NCI-H1694 treated with DMSO at 0.1 percent for 48 hours (cell line): ENCODE measurements at places on chromosomes 2 and 18.
A peak's percentile ranks its signal among the peaks of the same experiment; 100 is the strongest.

- no peak for DNase-seq
Observed at GRCh38 chr2:15836689-15837610, 103.4 kb upstream of the MYCN start.

DNA sequence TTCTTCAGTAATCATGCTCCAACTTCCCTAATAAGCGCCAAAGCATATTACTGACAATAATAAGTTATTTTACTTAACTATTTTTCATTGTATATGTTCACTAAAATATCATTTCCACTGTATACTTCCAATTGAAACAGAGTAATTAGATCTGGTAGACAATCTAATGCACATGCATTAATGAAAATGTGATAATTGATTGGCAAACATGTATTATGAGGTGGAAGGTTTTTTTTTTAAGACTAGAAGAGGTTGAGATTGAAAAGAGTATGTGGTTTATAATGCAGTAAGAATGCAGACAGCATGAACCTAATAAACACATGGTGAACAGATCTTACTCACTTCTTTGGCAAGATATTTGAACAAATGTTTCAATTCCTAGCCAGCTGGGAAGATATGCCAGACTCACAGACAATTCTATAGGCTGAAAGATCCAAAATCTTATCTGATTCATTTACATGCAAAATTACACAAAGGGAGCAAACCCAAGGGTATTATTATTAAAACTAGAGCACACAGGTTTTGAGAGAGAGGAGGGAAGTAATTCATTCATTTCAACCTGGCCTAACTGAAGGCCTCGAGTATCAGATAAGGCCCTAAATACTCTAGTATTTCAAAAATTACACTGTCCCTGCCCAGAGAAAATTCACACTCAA lies 2.8 kb downstream of the NCKAP1 start:
- no peak for DNase-seq

GRCh38 chr2:24082787-24083566 lies 1.7 kb downstream of the TP53I3 start:
- no peak for DNase-seq

DNA sequence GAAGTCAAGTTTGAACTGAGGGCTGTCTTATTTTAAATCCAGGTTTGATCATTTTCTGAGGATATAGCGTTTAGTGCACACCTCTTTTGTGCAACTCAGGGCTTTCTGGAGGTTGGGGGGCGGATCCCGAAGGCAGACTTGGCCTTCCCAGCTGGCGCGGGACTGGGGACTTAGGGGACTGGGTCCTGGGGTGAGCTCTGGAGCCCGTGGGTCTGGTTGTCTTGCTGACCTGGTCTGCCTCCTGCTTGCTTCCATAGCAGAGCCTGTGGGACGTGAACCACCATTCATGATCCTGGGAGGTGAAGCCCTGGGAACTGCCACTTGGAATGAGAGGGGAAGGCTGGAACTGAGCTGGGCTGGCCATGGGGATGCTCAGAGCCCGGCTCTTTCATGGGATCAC lies 63.1 kb downstream of the AGAP1 start:
- no peak for DNase-seq

GRCh38 chr18:3541549-3542386 lies 91.8 kb downstream of the TGIF1 start:
- DNase-seq: no peak

GRCh38 chr2:44723921-44724320 lies 217.6 kb upstream of the SIX3 start:
- DNase-seq: no peak

DNA sequence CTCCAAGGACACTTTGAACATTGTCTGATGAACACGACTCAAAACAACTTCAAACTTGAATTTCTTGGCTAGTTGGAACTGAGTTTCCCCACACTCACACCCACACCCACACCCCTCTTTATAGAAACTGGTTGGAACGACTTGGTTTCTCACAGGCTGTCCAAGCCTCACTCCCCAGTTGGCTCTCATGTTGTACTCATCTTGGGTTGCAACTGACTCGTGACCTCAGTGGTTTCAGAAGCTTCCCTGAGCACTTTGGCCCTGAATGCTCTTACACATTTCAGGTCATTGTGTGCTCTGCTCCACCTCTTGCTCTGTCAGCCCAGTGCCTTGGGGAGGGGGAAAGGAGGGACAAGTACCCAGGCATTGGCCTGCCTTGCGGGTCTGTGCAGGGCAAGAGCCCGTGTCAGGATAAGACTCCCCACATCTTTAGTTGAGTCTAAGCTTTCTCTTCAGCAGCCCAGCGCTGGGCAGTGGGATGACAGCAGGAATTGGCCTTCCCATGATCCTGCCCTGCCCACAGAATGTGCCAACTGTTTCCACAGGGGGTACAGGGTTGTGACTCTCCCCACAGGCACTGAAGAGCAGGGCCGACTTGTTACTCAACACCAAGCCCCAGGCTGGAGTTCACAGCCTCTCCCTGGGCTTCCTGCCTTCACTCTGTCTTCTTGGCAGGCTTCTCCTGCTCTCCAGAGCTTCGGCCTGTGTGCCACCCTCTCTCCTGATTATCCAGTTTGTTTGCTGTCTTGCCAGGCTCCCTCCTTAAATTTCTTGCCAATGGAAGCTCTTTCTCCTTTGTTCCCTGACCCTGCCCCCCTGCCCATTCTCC lies 104.6 kb downstream of the RTN4 start:
- DNase-seq: no peak

DNA sequence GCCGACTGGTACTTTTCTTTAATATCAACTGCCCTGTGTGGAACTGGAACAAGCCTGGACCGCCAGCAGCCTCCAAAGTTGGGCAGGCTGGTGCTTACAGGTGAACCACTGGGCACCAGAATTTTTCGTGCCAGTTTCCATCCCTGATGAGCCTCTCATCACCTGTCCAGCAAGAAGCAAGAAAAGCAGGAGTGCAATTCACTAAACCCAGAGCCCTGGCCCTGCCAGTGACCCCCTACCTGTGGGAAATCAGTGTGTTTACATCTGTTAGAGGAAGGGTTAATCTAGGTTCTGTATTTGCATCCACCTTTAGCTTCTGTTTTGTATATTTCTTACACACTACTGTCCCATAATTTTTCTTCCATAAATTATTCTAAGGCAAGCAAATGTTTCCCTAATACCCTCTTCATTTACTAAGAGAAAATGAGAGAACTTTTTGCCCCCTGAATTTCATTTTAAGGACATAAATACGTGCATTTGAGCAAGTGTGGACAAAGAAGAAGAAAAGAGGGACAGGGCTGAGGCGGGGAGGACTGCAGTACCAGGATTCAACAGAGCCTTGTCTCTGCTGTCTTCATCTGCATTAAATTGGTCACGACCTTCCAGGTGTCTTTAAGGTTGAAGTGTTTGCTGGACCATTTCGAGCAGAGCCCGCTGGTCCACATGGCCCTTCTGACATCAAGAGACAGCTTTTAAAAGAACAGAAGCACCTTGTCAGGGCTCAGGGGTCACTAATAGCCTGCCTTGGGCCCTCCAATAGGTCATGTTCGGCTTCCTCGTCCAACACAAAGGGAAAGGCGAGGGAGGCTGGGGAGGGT lies 763.1 kb downstream of the BCL11A start:
- DNase-seq: no peak

DNA sequence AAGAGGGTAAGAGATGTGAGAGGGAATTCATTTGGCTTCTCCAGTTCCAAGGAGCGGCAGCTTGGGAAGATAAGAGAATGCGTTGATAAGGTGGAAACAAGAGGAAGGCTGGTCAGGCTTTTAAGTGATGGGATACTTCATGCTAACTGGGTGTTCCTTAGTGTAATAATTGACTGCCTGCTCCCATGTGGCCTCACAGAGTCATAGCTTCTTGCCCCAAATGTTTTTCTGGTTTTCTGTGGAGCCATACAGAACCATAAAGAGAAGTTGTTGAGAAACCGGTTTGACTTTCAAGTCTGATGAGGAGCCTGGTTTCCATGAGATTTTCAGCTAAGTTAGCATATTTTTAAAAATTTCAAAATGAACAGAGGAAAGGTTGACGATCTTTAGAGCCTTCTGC lies 97.5 kb upstream of the ZFP36L2 start:
- DNase-seq: no peak

- DNase-seq: no peak
Observed at GRCh38 chr2:144404586-144405314, 115.2 kb downstream of the ZEB2 start.

DNA sequence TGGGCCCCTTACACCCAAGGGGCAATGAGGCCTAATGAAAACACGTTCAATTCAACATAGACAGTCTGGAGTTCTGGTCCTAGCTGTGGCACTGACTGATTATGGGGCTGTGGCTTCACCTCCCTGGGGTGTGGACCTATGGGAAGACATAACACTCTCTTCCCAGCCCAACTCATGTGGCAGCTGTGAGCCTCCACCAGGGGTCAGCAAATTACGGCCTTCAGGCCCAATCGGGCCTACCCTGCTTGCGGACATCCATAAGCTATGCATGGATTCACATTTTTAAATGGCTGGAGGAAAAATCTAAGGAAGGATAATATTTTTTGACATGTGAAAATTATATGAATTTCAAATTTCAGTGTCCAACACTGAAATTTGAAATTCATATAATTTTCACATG lies 101.3 kb downstream of the LOXHD1 start:
- DNase-seq: no peak

- DNase-seq: peak; percentile 21
Observed at GRCh38 chr18:45384137-45384961, 230.9 kb upstream of the SLC14A2 start.

- DNase-seq: no peak
Observed at GRCh38 chr2:38959938-38960608, 70.4 kb downstream of the ARHGEF33 start.

- DNase-seq: no peak
Observed at GRCh38 chr18:30852980-30853379, 189.6 kb downstream of the DSC3 start.

- DNase-seq: no peak
Observed at GRCh38 chr18:32425466-32425865, 45.2 kb downstream of the GAREM1 start.

- no peak for DNase-seq
Observed at GRCh38 chr2:160126756-160127155, 64.3 kb upstream of the PLA2R1 start.

DNA sequence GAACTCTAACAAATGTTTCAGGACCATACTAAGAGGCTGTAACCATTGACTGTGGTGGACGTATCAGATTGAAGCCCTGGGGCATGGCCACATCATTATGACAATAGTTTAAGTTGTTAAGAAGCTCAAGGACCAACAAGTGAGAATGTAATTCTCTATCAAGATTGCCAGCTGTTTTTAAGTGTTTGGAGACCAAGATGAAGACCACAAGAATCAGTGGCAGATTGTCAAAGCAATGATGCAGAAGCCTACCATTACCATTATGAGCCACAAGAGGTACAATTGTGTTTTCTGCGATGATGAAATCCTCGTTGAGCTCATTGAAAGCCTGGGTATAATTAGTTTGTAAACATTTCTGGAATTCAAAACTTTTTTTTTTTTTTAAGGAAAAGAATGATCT lies 261.1 kb upstream of the ZEB2 start:
- DNase-seq: no peak

- DNase-seq: no peak
Observed at GRCh38 chr2:32357318-32358110, 691 bp downstream of the BIRC6 start.

DNA sequence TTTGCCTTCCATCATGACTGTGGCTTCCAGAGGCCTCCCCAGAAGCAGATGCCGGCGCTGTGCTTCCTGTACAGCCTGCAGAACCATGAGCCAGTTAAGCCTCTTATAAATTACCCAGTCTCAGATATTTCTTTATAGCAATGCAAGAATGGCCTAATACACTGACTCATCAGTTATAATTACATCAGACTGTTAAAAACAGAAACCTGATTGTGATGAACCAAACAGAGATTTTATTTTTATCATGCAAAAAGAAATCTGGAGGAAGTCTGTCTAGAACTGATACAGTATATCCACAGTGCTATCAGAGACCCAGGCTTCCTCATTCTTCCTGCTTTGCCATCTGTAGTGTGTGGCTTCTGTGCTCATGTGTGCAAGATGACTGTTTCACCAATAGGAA lies 93.4 kb upstream of the MEX3C start:
- DNase-seq: no peak

GRCh38 chr2:126655051-126655450 lies 907 bp upstream of the GYPC start:
- no peak for DNase-seq

DNA sequence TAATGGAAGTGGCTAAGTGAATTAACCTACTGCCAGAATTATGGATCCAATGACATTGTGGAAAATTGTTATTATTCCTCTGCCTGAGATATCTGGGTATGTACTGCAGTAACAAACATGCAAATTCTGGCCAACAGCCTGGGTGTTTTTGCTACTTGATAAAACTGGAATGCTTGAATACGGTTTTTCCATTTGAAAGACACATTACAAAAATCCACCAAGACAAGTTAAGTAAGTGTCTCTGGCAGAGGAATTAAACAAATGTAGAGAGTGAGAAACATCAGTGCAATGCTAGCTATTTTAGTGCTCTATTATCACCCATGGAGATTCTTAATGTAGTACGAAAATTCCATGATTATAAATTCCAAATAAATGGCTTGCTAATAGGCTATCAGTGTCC lies 312.4 kb upstream of the MEIS1 start:
- no peak for DNase-seq

DNA sequence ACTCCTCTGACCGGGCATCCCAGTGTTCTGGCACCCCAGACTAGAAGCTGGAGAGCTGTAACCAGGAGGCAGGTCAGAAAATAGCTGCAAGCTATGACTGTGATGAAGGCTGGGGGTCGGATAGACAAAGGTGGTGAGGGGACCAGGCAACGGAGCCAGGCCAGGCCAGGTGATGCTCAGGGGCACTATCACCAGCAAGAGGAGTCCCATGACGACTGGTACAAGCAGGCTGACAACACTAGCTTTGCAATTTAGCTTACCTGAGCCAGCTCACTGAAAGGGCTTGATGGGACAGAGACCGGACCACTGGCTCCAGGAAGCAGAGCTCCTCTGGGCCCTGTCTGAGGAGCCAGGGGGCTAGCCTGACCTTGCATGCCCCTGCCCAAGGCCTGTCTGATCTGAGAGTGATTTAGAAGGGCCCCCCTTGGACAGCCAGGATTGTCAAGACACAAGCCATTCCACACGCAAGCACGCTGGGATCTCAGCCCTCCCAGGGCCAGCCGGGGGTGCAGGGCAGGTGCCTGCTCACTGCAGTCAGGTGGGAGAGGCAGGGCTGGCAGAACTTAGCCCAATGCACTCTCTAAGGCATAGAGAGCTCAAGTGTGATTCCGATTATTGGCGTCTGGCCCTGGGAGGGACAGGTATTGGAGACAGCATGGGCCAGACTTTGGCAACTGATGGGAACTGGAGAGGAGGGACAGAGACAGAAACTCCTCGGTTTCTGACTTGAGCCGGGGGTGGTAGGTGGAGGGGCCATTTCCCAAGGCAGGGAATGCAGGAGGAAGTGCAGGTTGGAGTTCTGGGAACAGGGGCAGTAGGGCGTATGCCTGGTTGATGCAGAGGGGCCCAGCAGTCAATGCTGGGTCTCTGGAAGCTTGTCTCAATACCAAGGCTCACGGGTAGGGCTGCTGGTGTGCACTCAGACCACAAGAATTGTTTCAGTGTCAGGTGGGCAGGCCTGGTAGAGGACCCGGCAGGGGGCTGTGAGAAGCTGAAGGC lies 47.7 kb downstream of the MYO7B start:
- no peak for DNase-seq

DNA sequence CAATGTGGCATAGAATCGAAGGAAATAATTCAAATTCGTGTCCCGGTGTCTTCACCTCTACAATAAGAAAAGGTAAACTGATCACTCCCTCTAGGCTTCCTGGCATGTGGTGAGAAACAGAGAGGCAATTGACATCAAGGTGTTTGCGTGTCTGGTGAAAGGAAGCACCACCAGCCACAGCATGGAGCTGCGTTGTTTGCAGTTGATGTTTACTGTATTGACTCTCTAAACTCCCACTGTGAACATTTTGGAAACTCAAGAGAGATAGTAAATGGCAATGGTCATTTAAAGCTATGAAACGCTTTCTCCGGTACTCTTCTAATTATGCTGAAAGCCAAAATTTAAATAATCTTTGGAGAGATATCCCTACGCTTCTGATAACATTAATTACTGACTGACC lies 82.6 kb downstream of the SETBP1 start:
- DNase-seq: no peak
